Muscle of back (tissue), 13 donors: ENCODE measurements at places on chromosomes 6 and 20.

- DNase-seq = no peak
Measured at GRCh38 chr20:58260006-58260405, 31.6 kb upstream of the ANKRD60 start.

GRCh38 chr20:33696448-33696847 is 10.3 kb upstream of the E2F1 start:
- DNase-seq = no peak

GRCh38 chr6:7916959-7917358 is 6.4 kb upstream of the TXNDC5 start:
- DNase-seq = no peak

DNA sequence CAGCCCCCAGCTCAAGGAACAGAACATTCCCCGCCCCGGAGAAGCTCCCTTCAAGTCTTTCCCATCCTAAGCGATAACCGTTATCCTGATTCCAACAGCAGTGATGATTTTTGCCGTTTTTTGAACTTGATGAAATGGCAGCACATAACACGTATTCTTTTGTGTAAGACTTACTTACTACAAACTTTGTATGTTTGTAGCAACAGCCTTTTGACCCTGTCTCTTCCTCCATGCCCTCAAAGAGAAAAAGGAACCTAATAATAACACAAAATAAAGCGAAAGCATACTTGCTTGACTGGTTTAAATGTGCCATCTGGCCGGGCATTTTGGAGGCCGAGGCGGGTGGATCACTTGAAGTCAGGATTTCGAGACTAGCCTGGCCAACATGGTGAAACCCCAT is 26.4 kb upstream of the SLC9A8 start:
- DNase-seq = no peak

GRCh38 chr6:53803081-53803860 is 8.5 kb downstream of the LRRC1 start:
- no peak for DNase-seq

GRCh38 chr20:25547063-25547462 is 38.3 kb downstream of the NINL start:
- DNase-seq = no peak

DNA sequence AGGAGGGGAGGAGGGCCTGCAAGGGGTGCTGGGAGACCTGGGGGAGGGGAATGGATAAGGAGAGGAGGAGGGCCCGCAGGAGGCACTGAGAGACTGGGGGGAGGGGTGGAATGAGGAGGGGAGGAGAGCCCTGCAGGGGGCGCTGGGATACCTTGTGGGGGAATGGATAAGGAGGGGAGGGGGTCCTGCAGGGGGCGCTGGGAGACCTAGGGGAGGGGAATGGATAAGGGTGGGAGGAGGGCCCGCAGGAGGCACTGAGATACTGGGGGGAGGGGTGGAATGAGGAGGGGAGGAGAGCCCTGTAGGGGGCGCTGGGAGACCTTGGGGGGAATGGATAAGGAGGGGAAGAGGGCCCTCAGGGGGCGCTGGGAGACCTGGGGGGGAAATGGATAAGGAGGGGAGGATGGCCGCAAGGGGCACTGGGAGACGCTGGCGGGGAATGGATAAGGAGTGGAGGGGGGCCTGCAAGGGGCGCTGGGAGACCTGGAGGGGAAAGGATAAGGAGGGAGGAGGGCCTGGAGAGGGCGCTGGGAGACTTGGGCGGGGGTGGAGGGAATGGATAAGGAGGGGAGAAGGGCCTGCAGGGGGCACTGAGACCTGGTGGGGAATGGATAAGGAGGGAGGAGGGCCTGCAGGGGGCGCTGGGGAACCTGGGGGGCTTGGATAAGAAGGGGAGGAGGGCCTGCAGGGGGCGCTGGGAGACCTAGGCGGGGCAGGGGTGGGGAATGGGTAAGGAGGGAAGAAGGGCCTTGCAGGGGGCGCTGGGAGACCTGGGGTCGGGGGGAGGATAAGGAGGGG is 1.3 kb upstream of the CTCFL start:
- DNase-seq = no peak

DNA sequence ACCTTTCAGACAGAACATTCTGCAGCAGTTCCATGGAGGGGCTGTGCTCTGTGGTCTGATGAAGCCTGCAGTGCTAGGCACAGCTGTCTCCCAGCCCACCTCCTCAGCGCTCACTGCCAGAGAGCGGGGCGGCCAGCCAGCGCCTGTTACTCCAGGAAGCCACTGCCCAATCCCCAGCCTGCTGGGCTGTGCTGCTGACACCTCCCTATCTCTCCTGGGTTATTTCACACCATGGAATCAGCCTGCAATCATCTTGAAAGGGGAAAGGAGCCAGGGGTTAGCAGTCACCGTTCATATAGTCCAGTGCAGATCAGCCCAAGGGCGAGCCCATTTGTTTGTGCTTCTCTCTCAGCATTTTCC is 46.3 kb upstream of the NHSL1 start:
- DNase-seq = peak; percentile 95

DNA sequence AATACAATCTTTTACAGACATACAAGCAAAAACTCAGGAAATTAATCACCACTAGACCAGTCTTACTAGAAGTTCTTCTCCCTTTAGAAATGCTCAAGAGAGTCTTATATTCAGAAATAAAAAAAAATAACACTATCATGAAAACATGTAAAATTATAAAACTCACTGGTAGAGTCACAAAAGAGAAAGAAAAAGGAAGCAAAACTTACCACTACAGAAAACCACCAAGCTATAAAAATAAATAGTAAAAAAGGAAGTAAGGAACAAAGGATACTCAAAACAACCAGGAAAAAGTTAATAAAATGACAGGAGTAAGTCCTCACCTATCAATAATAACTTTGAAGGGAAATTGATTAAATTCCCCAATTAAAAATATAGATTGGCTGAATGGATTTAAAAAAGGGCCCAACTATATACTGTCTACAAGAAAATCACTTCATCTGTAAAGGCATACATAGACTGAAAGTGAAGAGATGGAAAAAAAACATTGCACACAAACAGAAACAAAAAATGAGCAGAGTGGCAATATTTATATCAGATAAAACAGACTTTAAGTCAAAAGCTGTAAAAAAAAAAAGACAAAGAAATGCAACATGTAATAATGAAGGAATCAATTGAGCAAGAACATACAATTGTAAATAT is 489.5 kb downstream of the KIF16B start:
- no peak for DNase-seq

GRCh38 chr6:57207141-57207540 is 15.0 kb downstream of the RAB23 start:
- DNase-seq = no peak

DNA sequence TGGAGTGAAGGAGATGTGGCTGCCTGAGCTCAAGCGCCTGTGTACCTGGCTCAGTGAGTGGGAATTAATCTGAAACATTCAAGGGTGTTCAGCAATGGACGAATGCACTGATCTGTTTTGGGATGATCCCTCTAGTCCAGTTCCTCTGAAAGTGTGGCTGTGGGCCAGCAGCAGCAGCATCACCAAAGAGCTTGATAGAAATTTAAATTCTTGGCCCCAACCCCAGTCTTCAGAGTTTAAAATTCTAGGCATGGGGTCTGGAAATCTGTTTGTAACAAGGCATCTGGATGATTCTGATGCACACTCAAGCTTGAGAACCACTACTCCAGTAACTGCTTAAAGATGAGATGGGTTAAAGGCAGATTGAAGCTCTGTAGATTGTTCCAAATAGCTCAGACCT is 59.2 kb downstream of the STMND1 start:
- DNase-seq = no peak

GRCh38 chr6:100506651-100507050 is 41.9 kb upstream of the SIM1 start:
- DNase-seq = no peak

DNA sequence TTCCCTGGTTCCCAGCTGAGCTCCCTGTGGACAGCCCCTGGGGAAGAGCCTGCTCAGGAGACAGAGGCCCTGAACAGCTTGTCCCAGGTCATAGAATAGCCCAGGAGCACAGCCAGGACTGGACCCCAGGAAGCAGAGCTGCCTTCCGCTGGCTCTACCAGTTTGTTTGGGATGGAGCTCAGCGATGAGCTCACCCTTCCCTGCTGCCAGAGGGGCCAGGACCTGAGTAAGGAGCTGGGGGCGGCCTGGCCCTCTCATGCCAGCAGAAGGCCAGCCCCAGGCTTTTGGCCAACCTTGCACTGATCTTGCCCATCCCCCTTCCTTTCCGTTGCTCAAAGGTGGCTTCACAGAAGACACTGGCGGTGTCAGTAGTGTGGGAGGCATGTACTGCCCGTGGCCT is 17.5 kb downstream of the MMP24OS start:
- DNase-seq = no peak

GRCh38 chr6:123169774-123170095 is 173.7 kb downstream of the CLVS2 start:
- no peak for DNase-seq

- no peak for DNase-seq
Measured at GRCh38 chr6:47094241-47094925, 52.3 kb upstream of the ADGRF1 start.

GRCh38 chr20:53623454-53624211 is 30.0 kb upstream of the ZNF217 start:
- DNase-seq = peak; percentile 74

- DNase-seq = peak; percentile 72
Measured at GRCh38 chr6:74973591-74973990, 232.3 kb downstream of the COL12A1 start.

- no peak for DNase-seq
Measured at GRCh38 chr20:37596890-37597536, 69.3 kb upstream of the BLCAP start.

DNA sequence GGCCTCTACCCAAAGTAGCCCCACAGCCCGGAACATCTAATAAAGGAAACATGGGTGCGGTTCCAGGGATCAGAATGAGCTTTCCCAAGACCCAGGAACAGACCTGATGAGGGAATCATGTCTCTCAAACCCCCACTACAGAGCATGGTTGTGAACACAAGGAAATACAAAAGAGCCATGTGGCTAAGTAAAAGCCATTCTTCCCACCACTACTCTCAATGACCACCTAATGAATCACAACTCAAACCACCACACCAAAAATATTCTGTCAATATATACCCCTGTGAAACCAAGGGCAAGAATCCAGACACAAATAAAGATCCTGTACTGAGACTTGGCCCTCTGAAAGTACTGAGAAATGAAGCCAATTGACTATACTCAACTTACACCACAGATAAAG is 20.9 kb upstream of the COL21A1 start:
- DNase-seq = no peak

GRCh38 chr6:150696190-150696589 is 96.5 kb downstream of the PLEKHG1 start:
- DNase-seq = no peak

GRCh38 chr6:148134592-148134991 is 208.0 kb upstream of the SASH1 start:
- DNase-seq = no peak

GRCh38 chr6:21928827-21929226 is 335.3 kb downstream of the SOX4 start:
- DNase-seq = no peak

DNA sequence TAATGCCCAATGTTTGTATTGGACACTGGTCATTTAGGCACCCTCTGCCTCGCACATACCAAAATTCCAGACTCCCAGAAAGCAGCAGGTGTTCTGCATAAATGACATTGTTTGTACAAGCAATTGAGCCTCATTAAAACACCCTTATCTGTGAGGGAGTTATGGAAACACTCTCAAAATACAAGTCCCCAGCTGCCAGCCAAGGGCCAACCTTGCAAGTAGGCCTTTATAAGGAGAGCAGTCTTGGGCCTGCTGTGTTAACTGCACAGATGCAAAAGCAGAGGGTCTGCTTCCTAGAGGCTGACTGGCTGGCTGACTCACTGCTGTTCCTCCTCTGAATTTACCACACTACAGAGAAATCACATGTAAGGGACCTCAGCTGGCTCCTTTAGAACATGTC is 150.4 kb upstream of the HMGN3 start:
- DNase-seq = no peak
